ENCODE measurements at places on chromosomes 13 and 19.

- no peak for DNase-seq
Observed at GRCh38 chr13:83220241-83220640, 662.0 kb downstream of the SLITRK1 start.

- no peak for DNase-seq
Observed at GRCh38 chr13:27981006-27981708, 7.3 kb downstream of the URAD start.

- DNase-seq = no peak
Observed at GRCh38 chr13:97261254-97262005, 39.3 kb downstream of the MBNL2 start.

DNA sequence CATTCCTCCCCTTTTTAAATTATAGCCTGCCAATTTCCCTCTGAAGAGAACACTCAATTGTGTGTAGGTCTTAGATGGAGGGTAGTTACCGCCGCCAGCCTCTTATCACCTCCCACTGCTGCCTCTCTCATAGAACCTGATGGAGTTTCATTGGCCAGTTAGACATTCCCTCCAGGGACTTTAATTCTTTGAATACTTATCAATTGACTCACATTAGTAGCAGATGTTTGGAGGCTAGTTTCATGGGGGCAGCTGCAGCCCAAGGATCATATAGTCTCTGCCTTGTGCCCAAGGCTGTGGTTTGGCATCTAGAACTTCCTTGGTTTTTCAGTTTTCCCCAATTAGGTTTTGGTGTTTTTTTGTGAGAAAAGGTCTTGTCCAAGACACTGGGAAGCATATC lies 318.9 kb upstream of the HTR2A start:
- DNase-seq = no peak

- no peak for DNase-seq
Observed at GRCh38 chr19:1045247-1045603, 5.3 kb downstream of the ABCA7 start.

- DNase-seq = peak; percentile 77
Observed at GRCh38 chr19:55216461-55217198, 7.3 kb upstream of the PTPRH start.

GRCh38 chr19:52297601-52298364 lies 814 bp downstream of the ZNF480 start:
- no peak for DNase-seq

DNA sequence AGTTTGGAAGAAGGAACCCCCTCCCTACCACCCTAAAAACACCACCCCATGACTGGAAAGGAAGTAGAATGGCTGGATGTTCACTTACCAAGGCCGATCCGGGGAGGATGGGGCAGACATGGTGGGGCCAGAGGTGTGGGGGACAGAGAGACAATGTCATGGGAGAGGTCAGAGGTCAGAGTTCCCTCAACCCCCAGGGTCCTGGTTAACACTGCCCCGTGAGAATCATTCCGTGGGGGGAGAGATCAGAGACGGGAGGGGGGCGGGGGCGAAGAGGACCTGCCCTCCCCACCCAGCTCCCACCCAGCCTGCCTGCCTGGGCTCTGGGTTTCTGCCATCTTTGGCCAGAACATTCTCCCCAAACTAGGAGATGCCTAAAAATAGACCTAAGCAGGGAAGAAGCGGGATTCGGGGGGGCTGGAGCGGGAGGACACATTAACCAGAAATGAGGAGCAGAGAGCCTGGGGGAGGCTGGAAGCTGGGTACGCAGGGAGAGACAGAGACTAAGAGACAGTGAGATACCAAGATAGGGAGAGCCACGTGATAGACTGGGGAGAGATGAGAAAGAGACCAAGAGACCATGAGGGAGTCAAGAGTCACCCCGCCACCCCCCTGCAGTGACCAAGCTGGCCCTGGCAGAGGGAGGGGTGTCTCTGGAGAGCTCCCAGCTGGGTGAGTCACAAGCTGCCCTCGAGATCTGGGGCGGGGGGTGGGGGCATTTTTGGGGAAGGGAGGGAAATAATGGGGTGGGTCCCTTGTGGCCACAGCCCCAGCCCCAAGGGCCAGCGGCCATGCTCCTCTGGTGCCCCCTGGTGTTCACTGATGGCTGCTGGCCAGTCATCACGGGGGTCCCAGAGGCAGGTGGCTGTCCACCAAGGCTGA lies 6.1 kb upstream of the KANK2 start:
- no peak for DNase-seq

GRCh38 chr19:38425810-38426466 lies at the start of gene RASGRP4:
Gene RASGRP4 (minus strand): TSS chr19:38426219. CDS start chr19:38426091, 128 bp downstream.
- DNase-seq = no peak

GRCh38 chr13:24905242-24905641 lies 141.3 kb downstream of the RNF17 start:
- no peak for DNase-seq

DNA sequence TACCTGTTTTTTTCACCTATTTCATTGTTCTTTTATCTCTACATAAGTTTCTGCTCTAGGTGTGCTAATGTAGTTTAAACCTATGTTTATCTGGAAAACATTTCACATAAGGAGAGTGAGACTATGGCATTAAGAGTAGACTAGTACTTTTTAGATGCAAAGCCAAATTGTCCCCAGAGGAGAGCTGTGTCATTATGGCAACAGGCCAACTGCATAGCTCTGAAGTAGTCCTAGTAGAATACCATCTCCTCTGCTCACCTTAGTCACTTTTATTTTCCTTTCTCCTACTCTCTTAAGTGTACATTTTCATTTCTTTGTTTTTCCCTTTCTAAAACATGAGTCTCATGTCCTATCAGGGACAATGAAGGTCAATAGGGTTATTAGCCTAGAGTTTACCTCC lies 123.1 kb downstream of the ITGBL1 start:
- DNase-seq = no peak

GRCh38 chr13:31200637-31200971 lies 829 bp downstream of the B3GLCT start:
- DNase-seq = no peak

DNA sequence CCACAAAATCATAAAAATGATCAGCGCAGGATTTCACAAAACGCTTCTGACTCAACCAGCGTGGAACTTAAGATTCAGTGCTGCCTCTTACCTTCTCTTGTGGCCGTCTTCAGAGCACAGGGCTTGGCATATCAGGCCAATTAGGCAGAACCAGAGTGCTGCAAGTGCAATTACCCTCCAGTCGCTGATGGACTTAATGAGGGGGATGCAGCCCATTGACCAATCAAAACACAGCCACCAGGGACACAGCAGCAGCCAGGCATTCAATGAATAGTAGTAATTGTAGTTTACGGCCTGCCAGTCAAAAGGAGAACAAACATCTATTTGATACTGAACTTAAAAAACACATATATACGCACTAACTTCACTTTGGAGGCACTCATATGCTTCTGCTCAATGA lies 38.2 kb downstream of the TMTC4 start:
- peak; percentile 91 for DNase-seq

- no peak for DNase-seq
Observed at GRCh38 chr19:34484328-34484727, 2.8 kb downstream of the WTIP start.

DNA sequence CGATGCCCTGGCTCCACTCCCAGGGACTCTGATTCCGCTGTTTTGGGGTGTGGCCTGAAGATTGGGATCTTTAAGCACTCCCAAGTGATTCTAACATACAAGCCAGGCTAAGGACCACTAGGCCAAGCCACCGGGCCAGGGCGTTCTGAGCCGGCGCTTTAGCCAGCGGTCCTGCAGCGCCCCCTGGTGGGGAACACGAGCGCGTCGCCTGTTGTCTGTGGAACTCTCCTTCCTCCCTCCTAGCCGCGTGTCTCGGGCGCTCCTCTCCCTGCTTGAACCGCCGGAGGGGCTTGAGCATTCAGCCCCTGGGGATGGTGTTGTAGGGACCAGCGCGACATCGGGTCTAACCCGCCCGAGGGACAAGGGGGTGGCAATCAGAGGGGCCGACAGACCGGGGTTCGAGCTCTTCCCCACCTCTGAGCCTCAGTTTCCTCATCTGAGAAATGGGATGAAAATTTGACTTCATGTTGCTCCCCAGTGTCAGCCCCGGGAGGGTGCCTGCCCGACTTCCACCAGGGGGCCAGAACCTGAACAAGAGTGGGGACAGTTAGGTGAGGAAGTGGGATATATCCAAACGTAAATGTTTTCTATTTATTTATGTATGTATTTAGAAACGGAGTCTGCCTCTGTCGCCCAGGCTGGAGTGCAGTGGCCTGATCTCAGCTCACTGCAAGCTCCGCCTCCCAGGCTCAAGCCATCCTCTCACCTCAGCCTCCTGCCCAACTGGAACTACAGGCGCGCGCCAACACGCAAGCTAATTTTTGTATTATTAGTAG lies 18.0 kb upstream of the PNMA8B start:
- no peak for DNase-seq

DNA sequence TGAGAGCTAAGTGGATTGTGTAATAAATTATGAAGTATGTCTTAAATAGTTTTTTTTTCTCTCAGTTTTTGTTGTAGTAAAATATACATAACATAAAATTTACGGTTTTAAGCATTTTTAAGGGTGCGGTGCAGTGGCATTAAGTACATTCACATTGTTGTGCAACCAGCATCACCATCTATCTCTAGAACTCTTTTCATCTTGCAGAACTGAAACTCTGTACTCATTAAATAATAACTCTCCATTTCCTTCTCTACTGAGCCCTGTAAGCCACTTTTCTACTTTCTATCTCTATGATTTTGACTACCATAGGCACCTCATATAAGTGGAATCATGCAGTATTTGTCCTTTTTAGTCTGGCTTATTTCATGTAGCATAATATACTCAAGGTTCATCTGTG lies 87.1 kb downstream of the GJA3 start:
- no peak for DNase-seq

- no peak for DNase-seq
Observed at GRCh38 chr13:88919970-88920628, 1248.9 kb downstream of the SLITRK5 start.

- no peak for DNase-seq
Observed at GRCh38 chr19:56835401-56835800, 5.1 kb downstream of the PEG3 start.

DNA sequence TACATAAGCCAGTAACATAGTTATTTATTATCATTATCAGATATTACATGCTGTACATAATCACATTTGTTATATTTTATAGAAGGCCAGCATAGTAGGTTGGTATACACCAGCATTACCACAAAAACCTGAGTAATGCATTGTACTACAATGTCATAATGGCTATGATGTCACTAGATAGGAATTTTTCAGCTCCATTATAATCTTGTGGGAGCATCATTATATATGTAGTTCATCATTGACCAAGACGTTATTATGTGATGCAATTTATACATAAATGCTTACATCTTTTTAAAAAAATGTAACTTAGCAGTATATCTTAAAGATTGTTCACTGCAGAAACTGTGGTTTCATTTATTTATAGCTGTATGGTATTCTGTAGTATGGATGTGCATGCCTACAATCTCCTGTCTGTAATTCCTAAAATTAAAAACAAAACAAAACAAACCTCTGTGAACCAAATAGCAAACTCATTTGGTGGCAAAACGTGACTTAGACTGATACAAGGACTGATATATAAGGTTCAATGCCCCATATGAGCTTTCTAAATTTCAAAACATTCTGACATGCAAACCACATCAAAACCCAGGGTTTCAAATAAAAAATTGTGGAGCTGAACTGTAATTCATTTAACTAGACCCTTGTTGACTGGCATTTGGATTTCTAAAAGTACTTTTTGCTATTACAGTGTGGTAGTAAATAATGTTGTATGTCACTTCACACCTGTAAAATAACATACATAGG lies 250.9 kb downstream of the DLEU7 start:
- no peak for DNase-seq

DNA sequence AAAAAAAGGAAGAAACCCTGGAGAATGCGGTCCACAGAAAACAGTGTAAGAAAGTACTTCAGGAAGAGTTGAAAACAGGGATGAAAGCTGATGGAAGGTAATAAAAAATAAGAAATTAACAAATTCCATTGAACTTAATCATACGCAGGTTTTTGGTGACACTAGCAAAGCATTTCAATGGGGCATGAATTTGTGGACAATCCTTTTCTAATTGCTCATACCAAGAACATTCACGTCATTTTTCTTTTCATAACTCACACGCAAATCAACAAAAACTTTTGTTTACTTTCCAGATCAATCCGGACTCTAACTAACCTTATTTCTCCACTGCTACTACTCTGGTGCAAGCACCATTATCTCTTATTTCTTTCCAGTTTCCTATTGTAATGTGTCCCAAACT lies 1195.0 kb downstream of the SLITRK5 start:
- no peak for DNase-seq

GRCh38 chr13:19838865-19839275 lies 24.6 kb downstream of the ZMYM5 start:
- DNase-seq = no peak

DNA sequence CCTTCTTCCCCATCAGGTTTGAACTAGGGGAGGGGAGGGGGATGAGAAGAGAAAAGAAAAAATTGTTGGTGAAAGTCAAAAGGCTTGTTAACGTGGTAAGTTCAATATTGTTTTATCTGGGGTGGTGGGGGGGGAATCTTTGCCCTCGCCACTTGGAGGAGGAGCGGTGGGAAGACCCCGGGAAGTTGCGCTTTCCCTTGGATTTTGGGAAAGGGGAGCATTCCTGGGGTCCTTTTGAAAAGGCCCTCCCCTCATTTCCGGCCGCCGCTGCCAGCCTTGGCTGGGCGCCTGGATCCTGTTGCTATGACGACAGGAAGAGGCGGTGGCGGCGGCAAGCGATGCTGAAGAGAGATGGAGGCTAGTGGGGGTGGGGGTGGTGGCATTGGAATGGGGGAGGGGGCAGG lies 4.6 kb upstream of the CACNG8 start:
- DNase-seq = no peak

DNA sequence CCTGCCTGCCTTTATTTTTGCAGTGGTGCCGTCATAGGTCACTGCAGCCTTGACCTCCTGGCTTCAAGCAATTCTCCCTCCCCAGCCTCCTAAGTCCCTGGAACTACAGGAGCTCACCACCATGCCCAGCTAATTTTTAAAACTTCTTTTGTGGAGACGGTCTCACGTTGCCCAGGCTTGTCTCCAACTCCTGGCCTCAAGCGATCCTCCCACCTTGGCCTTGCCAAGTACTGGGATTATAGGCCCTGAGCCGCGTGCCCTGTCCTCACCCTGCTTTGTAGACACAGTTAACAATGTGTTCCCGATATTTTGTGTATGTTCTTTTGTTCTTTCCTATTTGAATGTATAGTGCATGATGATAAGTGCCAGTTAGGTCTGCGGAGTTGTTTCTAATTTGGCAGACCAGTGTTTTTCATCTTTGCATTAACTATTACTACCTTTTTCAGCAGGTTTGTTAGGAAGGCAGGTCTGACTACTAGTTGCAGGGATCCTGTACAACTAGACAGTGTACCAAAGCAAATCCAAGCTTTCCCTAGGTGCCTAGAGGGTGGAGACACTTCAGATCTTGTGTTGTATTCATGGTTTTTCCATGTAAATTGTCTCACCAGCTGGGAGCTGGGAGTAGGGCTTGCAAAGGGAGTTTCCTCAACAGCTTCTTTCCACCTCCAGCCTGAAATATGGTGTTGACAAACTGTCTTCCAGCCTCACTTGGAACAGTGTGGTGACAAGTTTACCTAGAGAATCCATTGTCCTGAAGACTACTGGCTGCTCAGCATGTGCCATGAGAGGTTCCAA lies 9.5 kb upstream of the WTIP start:
- DNase-seq = no peak

DNA sequence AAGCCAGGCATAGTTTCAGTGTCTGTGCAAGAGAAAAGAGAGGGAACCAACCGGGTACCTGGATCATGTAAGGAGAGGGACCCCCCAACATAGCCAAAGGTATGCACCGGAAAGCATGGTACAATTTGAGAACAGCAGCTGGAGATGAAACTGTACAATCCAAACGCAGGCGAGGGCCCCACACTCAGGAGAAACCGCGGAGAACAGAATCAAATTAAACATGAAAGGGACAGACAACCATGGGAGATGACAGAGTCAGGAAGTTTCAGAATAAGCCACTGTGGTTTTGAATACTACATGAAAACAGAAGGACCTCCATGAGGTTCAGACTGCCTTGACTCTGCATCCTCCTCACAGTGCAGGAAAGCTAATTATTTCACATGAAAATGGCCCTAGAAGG lies 62.9 kb upstream of the SPATA13 start:
- no peak for DNase-seq

All from NCI-H2081 treated with DMSO at 0.1 percent for 48 hours (cell line).